RKO (cell line): ENCODE measurements at places on chromosomes 4 and X.

DNA sequence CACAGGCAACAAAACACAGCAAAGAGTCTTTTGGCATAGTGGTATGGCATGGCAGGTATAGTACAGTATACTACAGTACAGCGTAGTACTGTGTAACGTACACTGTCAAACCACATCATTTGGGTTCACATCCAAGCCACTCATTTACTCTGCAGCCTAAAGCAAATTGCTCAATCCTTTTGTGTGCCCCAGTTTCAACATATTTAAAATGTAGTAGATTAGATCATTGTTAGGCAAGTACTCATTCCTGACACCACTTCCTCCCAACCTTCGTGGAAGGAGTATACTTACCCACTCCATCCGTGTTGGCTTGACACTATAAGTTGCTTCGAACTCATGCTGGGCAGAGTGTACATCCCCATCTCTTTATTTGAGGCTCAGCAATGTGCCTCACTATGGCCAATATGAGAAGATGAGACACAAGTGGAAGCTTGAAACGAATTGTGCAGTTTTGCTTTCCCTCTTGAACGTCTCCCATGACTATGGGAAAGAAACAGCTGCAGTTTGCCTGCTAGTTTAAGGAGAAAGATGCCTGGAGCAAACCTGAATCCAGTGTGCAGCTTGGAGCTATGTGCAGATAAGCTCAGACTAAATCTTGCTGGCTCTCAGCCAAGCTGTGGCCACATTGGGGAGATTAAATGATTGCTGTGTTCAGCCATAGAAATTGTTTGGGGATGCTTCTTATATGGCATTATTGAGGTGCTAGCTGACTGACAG lies 85.7 kb upstream of the TBL1X start:
- no peak for DNase-seq

DNA sequence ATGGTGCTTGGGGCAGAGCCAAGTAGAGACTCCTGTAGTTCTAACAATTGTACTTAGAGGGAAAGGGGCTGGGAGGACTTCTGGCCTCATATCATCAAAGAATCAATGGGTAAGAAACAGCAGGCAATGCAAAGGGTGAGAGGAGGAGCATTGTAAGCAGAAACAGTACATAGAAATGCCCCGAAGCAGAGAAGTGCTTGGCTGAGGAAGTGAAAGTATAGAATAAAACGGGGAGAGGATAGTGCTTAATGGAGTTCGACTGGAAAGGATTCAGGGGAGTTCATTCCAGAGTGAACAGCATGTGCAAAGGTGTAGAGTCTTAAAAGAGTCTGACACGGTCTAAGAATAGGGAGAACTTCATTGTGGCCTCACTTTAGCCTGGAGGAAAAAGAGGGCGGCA lies 103.0 kb downstream of the SYNPO2 start:
- DNase-seq = no peak

GRCh38 chr4:61359301-61359700 lies 159.2 kb downstream of the ADGRL3 start:
- no peak for DNase-seq

GRCh38 chrX:67917421-67918010 lies 373.7 kb downstream of the AR start:
- no peak for DNase-seq

DNA sequence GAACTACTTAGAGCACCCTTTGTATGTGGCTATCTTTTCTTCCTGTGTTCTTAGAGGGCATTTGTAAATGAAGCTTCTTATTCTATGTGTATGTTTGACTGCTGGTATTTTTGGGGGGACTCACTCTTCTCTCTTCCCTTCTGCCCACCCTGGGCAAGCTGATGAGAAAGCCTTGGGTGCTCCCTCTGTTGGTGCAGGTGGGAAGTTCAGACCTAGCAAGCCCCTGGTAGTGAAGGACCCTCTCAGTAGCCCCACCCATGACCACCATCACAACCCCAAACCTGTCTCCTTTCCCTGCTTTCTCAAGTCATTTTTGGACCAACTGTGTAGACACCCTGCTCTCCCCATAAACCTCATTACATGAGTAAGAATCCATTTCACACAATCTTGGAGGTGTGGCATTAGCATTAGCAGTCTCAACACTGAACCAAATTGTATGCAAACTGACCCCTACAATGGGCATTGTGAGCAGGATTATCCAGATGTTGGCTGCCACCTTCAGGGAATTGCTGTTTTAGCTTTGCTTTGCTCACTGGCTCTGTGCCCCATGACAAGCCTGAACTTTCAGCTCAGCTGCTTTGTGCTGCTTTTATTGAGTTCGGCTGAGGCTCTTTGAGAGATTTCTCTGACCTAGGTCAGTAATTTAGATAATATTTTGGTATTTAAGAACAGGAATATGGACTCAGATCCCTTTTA lies 27.9 kb downstream of the TRIM61 start:
- DNase-seq = no peak

- peak; percentile 50 for DNase-seq
Measured at GRCh38 chr4:25144870-25145481, 15.3 kb downstream of the SEPSECS start.

DNA sequence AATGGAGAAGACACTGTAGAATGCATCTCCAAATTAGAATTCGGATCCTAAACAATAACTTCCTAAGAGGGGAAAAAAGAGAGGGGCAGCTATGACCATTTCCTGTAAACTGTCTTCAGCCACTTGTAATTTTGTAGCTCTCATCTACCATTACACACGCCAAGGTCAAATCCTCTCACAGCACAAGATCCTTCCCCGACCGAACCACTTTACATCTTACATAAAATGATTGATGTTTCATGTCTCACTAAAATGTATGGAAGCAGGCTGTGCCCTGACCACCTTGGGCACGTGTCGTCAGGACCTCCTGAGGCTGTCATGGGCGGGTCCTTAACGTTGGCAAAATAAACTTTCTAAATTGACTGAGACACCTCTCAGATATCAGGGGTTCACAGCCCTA lies 24.1 kb upstream of the PBDC1 start:
- peak; percentile 74 for DNase-seq

DNA sequence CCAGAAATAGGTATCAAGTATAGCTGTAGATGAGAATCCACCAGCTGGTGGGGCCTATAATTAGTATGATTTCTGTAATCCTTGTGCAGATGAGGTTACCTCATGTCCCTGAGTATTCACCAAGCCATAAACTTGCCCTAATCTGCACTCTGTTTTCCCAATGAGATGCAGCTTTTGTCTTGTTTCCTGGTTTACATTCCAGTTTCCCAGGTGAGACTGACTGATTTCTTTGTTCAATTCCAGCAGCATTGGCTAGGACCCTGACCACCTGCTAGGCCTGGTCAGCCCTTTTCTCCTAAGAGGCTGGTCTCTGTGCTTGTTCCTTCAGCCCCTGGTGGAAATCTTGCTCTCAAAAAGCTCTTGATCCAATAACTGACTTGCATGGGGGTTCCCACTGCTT lies 44.6 kb downstream of the GABRB1 start:
- DNase-seq = no peak

- DNase-seq = peak; percentile 15
Measured at GRCh38 chrX:102154900-102155805, 624 bp downstream of the BEX5 start.

- no peak for DNase-seq
Measured at GRCh38 chr4:128751354-128751753, 58.1 kb upstream of the JADE1 start.

DNA sequence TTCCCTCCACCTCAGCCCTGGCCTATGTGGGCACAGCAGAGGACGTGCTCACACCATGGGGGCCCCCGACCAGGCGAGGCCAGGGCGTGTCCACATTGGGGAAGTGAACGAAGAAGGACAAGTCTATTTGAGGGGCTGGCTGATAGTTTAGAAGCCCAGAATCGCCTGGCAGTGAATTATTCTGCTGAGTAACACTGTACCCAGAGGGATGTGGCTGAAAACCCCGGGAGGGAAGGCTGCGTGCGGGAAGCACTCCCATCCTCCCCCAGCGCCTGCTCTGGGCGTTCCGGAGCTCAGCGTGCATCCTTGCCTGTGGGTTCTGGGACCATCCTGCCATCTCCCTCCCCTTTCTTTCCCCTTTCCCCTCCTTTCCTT lies 66.6 kb downstream of the TRMT44 start:
- no peak for DNase-seq

- DNase-seq = no peak
Measured at GRCh38 chr4:95360256-95360903, 188.4 kb downstream of the UNC5C start.

DNA sequence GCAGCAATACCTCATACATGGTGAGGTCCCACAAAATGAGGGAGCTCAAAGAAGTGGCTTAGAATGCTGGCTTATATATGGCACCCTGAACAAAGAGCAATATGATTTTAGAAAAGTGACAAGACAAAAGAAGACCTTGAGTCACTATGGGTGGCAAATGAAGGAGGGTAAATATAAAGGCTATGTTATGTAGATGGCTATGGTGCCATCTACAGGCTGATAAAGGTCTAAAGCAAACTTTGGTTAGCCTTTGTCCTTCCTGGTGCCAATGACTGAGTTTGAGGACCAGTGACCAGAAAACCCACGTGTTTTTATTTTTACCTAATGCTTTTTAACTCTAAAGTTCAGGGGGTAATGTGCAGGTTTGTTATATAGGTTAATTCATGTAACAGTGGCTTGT lies 151.8 kb downstream of the CCNG2 start:
- peak; percentile 38 for DNase-seq

GRCh38 chrX:35090801-35091200 lies 148.2 kb downstream of the FAM47B start:
- DNase-seq = no peak

- no peak for DNase-seq
Measured at GRCh38 chrX:10071451-10072144, 85.2 kb upstream of the CLCN4 start.

DNA sequence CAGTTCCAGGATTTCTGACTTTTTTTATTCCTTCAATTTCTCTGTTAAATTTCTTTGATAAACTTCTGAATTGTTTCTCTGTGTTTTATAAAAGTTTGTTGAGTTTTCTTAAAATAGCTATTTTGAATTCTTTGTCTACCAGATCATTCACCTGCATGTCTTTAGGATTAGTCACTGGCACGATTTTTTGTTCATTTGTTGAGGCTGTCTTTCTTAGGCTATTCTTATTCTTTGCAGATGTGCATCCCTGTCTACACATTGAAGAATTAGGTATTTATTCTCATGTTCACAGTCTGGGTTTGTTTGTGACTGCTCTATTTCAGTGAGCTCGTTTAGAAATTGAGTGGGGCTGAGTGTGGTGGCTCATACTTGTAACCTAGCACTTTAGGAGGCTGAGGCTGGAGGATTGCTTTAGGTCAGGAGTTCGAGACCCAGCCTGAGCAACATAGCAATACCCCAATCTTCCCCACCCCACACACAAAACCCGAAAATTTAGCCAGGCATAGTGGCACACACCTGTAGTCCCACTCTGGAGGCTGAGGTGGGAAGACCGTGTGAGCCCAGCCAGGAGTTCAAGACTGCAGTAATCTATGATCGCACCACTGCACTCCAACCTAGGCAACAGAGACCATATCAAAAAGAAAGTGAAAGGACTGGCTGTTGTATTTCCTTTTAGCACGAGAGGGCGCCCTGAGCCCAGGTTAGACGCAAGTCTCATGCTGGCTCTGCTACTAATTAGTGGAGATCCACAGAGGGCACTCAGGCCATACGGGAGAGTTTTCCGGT lies 42.0 kb downstream of the F8 start:
- DNase-seq = peak; percentile 77

DNA sequence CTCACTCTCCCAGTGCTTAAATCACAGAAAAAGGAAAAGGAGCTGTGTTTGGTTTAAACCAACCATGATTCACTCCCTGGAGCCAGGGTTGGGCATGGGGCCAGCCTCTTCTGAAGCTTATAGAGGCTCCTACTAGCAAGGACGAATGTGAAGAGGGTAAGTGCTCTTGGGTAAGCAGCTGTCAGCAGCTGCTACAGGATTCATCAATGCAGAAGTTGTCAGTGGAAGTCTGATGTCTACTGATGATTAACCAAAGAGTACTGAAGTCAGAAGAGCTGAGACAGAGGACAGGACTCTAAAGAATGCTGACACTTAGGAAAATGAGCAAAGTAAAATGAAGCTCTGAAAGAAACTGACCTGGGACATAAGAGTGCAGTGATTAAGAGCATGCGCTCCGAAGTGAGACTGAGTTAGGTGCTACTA lies 32.7 kb upstream of the JADE1 start:
- DNase-seq = peak; percentile 43

DNA sequence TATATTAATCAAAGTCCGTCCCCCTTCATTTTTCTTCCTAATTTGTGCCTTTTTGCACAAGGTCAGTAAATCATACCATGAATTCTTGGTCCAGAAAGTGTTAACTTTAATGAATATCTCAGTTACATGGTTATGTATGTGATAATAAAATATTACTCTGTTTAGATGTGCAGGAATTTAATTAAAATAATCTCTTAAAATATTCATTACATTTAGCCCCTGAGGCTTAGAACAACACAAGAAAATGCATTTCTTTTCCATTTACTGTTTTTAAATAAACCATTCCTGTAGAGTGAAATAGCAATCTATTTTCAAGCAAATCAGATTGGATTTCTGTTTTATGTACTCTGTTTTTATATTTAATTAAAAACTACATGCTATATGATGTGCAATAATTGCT lies 17.6 kb downstream of the MAB21L2 start:
- DNase-seq = no peak

- no peak for DNase-seq
Measured at GRCh38 chr4:15926486-15926885, 12.1 kb downstream of the FGFBP1 start.

- DNase-seq = no peak
Measured at GRCh38 chrX:11180571-11180970, 69.4 kb downstream of the HCCS start.

DNA sequence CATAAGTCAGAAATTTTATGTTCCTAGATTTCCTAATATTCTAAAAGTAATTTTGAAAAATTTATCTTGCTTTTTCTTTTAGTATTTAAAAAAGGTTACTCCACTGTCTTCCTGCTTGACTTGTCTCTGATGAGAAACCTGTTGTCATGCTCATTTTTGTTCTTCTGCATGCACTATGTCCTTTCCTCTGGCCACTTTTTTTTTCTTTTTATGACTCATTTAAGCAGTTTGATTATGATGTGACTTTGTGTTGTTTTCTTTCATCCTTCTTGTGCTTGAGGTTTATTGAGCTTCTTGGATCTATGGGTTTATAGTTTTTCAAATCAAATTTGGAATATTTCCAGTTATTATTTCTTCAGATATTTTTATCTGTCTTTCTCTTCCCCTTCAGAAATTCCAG lies 12.0 kb upstream of the UFSP2 start:
- peak; percentile 14 for DNase-seq

DNA sequence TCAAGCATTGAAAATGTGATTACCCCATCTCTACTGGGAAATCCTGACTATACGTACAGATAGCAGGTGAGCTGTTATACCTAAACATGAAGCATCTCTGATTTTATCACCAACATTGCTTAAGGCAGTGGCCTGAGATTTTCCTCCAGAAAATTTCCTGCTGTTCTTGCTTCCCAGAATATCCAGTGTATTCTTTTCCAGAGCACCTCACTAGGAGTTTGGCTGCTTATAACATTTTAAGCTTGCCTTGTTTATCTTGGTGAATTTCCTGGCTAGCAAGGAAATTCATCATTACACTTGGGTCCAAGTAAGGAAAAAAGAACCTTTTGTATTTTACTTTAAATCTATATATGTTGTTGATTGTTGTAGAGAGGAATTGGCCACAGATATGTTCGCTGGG lies 73.0 kb upstream of the CLCN4 start:
- DNase-seq = no peak

GRCh38 chr4:41213625-41214135 lies 662 bp downstream of the APBB2 start:
- DNase-seq = peak; percentile 34

GRCh38 chr4:40401631-40402030 lies 66.5 kb downstream of the CHRNA9 start:
- DNase-seq = no peak

- peak; percentile 20 for DNase-seq
Measured at GRCh38 chr4:140367738-140368137, 5.7 kb upstream of the SCOC start.

- DNase-seq = no peak
Measured at GRCh38 chrX:153074935-153075334, 2.7 kb downstream of the PNMA6A start.
